Sciatic nerve (tissue), 2 donors: ENCODE measurements at places on chromosomes 2 and 18. TPM values are rescaled to one million over a fixed set of nuclear protein-coding genes. Genes with fewer than 3 reads are reported as not detected.

DNA sequence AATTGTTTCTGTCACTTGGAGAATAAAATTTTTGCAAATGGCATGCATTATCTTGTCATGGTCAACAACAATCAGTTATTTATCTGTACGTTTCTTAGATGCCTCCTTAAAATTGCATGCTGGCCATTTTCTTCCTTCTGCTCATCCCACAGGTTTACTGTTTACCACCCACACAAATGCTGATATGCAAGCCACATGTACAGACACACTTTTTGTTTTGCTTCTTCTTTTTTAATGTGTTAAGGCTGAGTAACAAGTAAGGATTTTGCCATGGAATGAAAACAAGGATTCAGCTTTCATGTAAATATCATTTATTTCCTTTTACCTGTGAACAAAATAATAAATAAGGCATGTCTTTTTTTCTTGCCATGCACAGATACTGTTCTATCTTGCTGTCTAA lies 1077.1 kb upstream of the ZEB2 start:
- no peak for DNase-seq

GRCh38 chr2:190844700-190845401 lies 35.8 kb upstream of the GLS start:
- no peak for DNase-seq

- no peak for DNase-seq
These were observed 178.1 kb upstream of the TNP1 start for GRCh38 chr2:217038001-217038400.

- no peak for DNase-seq
These were observed 906.1 kb downstream of the SLC4A3 start for GRCh38 chr2:220533485-220533884.

DNA sequence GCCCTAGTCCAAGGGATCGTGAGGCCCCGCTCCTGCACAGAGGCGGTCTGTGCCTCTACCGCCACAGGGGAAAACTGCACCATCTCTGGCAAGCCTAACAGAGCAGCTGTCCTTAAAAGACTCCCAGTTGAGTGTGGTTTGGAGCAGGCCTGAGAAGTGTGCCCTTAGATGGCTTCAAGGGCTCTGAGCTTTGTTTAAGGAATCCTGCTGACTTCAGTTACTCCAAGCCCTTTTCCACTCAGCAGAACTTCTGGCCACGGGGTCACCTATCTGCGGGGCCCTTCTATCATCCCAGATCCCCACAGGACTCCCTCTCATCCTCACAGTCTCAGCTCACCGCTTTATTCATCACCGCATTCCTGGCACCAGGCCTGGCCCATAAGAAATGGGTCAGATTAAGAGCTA lies 131.5 kb downstream of the CCDC74A start:
- no peak for DNase-seq

GRCh38 chr2:30226144-30227032 lies 4.9 kb upstream of the LBH start:
- no peak for DNase-seq

GAREM1 gene
- 29.9 TPM for total RNA-seq

GRB14 gene
- total RNA-seq = 20.2 TPM

ONECUT2 gene
- total RNA-seq = not detected

TEX44 gene
- total RNA-seq = not detected

CSRNP3 gene
- 8.3 TPM for total RNA-seq

LHCGR gene
- 12.4 TPM for total RNA-seq

AFF3 gene
- 14.2 TPM for total RNA-seq
